Brain pericyte (primary cell): ENCODE measurements at places on chromosomes 2 and 18.
A peak's percentile ranks its signal among the peaks of the same experiment; 100 is the strongest.

DNA sequence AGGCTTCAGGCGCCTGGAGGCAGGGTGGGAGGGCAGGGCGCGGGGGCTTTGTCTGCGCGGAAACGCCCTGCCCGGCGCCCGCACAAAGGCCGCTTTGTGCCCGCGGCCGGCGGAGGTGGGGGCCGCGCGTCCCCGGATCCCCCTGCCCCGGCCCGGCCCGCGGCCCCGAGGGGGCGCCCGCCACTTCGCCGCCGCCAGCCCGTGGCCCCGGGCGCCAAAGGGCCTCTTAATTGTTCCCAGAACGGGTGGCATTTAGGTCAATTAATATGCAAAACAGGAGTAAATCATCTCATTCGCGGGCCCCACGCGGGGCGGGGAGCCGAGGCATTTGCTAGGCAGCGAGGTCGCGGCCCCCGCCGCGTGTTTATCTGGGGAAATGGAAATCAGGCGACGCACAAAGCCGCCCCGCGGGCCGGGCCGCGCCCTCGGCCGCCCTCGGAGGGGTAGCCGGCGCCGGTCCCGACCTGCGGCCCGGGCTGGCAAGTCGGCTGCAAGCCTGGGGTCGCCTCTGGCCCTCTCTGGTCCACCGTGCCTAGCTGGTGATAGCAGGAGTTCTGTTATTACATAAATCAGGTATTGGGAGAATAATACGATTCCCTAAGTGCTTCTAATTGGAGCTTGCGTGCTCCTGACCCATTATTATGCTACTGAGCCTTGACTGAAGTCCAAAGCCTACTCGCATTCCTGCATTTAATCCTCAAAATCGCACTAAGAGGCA lies 148.2 kb upstream of the GLI2 start:
- no peak for DNase-seq

- no peak for DNase-seq
Measured at GRCh38 chr2:64114063-64114911, 29.9 kb downstream of the PELI1 start.

- no peak for DNase-seq
Measured at GRCh38 chr2:191857259-191857805, 10.4 kb upstream of the CAVIN2 start.

GRCh38 chr2:37549598-37549997 lies 121.8 kb downstream of the CDC42EP3 start:
- no peak for DNase-seq

- no peak for DNase-seq
Measured at GRCh38 chr2:224668123-224668909, 47.8 kb downstream of the CCDC195 start.

- no peak for DNase-seq
Measured at GRCh38 chr2:50723286-50723938, 308.5 kb downstream of the NRXN1 start.

DNA sequence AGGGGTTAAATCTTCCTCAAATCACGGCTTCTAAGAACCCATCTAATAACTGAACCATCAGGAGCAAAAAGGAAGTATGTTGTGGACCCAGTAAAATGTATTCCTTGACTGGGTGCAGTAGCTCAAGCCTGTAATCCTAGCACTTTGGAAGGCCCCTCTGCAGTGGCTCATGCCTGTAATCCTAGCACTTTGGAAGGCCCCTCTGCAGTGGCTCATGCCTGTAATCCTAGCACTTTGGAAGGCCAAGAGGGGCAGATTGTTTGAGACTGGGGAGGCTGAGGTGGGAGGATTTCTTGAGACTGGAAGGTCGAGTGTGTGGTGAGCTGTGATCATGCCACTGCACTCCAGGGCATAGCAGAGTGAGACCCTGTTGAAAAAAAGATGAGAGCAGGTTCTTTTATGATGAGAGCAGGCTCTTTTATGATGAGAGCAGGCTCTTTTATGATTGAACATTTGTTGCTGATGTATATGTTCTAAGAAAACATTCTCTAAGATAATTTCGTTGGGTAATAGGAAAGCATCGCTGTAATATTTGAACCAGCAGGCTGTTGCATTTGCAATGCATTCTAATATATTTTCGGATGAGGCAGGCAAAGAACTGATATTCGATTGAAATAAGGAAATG lies 3.5 kb upstream of the PARD6G start:
- DNase-seq, result no peak

DNA sequence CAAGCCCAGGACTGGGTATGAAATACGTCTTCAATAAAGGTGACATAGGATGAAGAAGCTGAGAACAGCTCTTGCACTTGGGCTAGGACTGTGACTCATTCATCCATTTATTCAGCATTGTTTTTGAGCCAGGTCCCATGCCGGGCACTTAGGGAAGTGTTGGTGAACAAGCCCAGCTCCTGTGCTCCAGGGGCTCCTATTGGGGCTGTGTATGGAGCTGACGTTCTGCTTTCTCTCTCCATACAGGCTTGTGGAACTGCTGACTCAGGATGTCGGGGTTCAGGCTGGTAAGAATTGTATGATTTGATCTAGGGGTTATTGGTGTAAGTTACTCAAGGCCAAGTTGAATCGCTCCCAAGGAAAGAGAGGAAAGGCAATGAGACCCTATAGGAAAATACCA lies 24.0 kb downstream of the MYO7B start:
- DNase-seq, result no peak

DNA sequence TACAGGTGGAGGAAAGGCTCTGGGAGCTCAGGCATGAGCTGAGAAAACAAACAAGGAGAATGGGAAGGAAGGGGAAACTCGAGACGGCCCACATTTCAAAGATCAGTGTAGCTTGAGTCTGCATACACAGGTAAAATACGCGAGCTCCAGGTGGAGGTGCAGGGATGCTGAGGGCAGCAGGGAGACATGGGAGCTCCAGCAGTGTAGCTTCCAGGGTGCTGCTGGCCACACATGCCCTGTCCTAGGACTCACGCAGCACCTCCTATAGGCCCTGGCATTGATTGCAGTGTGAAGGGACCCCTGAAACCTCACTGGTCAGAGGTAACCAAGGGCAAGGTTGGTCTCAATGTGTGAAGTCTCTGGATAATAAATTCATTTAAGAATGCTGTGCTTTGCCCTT lies 362.8 kb upstream of the HS6ST1 start:
- DNase-seq, result no peak

- DNase-seq, result no peak
Measured at GRCh38 chr2:108936076-108936864, 52.8 kb downstream of the EDAR start.

DNA sequence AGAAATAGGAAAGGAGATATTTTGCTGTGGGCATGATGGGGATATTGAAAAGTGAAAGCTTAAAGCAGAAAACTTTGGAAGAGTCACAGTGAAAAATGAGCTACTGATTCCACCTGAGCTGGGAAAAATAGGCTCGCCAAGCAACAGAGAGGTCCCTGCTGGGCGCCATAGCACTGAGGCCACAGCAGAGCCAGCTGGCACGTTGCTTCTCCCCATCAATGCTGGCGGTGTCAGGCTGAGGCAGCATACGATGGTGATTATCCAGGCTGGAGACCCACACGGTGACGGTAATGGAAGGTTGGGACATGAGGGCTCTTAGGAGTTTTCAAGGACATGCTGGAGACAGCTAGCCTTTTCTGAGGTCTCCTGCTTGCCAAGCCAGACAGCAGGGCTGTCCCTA lies 25.8 kb upstream of the DTNB start:
- DNase-seq, result no peak

- DNase-seq, result no peak
Measured at GRCh38 chr2:231917280-231918066, 8.7 kb downstream of the NPPC start.

- DNase-seq, result no peak
Measured at GRCh38 chr2:215427585-215427984, 8.3 kb downstream of the FN1 start.

DNA sequence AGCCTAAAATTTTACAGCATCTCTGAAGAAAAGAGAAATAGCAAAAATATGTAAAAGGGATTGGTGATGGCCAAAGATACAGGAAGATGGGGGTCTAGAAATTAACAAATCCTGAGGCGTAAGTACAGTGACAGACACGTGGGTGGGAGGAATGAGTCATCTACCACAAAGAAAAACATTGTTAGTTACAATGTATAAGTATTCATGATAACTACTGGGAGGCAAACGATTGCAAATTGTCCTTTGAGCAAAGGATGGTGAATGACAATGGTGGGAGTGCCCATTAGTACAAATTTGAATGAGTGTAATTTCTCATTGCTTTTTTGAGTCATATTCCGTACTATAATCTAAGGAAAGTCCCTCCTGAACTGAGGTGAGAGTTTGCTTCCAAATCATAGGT lies 809.0 kb upstream of the FAM98A start:
- DNase-seq, result no peak

- no peak for DNase-seq
Measured at GRCh38 chr2:229492034-229492433, 220.9 kb upstream of the PID1 start.

GRCh38 chr2:49255409-49255971 lies 101.2 kb upstream of the FSHR start:
- no peak for DNase-seq

DNA sequence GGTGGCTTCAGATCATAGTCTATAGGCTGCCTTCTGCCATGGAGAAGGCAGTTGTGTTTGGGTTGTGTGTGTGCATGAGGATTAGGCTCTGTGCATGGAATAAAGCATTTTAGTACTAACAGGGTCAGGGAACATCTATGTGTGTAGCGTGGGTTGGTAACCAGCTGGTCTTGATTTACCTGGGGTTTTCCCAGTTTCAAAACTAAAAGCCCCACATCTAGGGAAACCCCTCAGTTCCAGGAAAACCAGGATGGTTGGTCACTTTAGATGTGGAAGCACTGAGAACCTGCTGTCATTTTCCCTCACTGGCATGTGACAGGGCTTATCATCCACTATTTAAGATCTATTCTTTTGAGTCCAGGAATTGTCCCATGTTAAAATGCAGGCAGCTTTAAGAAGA lies 116.3 kb downstream of the POLE4 start:
- DNase-seq, result no peak

GRCh38 chr2:202375033-202375608 lies 1.0 kb upstream of the BMPR2 start:
- no peak for DNase-seq

DNA sequence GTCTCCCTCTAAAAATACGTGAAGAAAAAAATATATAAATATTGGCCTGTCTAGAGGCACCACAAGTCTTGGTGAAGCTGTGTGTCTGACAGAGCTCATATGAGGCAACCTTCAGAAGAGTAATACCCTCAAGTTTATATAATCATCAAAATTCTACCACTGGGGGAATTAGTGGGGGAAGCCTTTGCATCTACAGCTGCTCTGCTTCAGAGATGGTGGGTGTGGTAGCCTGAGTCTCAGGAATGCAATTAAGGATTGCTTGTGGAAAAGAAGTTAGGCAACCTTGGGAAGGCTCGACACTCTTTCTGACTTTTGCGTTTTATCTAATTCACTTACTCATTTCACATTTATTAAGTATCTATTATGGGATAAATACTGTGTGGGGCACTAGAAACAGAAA lies 17.4 kb downstream of the TPGS2 start:
- no peak for DNase-seq

DNA sequence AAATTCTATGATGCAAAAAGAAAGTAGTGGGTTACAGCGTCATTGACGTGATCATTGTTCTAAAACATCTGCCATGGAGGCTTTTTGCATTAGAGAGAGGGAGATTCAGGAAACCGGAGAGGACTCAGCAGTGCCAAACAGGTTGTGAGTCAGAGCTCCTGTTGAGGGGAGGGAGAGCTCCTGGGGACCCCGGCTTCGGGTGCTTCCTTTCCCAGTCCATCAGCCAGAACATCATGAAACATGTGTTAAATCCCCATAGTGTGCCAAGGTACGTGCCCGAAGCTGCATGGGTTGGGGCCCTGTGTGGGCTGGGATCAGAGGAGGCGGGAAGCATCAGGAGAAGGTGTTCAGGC lies 791 bp upstream of the CYRIA start:
- peak; percentile 55 for DNase-seq

DNA sequence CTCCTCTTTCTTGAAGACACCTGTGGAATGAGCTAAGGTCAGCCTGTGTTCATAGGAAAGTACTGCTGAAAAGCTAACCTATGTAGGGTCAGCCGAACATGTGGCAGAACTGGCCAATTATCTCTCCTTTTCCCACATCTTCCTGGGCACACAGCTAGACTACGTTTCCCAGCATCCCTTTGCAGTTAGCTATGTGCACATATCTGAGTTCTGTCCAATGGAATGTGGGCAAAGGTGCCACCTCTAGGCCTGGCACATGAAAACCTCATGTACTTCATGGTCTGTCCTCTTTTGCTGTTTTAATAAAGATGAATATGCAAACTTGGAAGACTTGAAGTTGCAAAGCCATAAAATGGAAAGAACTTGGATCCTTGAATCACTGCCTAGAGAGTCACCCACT lies 352.6 kb downstream of the TNS1 start:
- DNase-seq, result no peak

GRCh38 chr18:58341916-58342315 lies 287.0 kb downstream of the ALPK2 start:
- DNase-seq, result no peak

GRCh38 chr18:74803769-74804168 lies 206.1 kb downstream of the ZNF407 start:
- DNase-seq, result no peak

DNA sequence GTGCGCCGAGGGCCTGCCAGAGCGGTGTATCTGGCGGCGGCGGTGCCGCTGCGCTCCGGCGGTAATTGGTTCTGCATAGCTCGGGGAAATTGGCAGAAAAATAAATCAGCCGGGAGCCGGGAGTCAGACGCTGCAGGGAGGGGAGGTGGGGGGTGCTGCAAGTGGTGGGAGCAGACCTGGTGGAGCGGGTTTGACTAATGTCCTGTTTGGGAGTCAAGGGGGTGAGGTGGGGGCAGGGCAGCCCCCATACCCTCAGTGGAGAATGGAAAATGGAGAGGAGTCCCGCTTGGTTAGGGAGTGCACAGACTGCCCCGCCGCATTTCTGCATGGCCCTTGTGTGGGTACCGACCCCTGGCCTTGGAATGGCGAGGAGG lies 107.3 kb downstream of the DYSF start:
- no peak for DNase-seq

DNA sequence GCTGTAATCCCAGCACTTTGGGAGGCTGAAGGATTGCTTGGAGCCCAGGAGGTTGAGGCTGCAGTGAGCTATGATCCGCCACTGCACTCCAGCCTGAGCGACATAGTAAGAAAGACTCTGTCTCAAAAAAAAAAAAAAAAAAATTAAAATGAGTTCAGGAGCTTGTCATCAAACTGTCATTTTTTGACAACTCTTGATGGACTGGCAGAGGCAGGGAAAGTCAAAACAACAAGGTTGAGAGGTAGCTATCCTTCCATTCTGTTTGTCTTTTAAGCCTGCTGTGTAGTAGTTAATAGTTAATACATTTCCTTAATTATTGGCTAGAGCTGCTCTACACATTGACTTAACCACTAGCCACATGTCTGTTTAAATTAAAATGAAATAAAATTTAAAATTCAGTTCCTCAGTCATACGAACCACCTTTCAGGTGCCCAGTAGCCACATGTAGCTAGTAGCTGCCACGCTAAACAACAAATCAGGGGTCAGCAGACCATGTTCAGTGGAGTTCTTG lies 22.7 kb downstream of the DPYSL5 start:
- DNase-seq, result no peak

GRCh38 chr2:36682562-36682961 lies 13.9 kb upstream of the VIT start:
- DNase-seq, result no peak
